ENCODE measurements at places on chromosomes 7 and 10.

- DNase-seq: no peak
- no peaks in the 10 kb centered on the region for H3K27me3 ChIP-seq
- no peaks in the 10 kb centered on the region for H3K36me3 ChIP-seq
- H3K4me3 ChIP-seq: no peak overlapping the region
- no peaks in the 10 kb centered on the region for H3K4me1 ChIP-seq
- H3K27ac ChIP-seq: no peak overlapping the region
These were observed 409.6 kb downstream of the GPAM start for GRCh38 chr10:111773950-111774349.

DNA sequence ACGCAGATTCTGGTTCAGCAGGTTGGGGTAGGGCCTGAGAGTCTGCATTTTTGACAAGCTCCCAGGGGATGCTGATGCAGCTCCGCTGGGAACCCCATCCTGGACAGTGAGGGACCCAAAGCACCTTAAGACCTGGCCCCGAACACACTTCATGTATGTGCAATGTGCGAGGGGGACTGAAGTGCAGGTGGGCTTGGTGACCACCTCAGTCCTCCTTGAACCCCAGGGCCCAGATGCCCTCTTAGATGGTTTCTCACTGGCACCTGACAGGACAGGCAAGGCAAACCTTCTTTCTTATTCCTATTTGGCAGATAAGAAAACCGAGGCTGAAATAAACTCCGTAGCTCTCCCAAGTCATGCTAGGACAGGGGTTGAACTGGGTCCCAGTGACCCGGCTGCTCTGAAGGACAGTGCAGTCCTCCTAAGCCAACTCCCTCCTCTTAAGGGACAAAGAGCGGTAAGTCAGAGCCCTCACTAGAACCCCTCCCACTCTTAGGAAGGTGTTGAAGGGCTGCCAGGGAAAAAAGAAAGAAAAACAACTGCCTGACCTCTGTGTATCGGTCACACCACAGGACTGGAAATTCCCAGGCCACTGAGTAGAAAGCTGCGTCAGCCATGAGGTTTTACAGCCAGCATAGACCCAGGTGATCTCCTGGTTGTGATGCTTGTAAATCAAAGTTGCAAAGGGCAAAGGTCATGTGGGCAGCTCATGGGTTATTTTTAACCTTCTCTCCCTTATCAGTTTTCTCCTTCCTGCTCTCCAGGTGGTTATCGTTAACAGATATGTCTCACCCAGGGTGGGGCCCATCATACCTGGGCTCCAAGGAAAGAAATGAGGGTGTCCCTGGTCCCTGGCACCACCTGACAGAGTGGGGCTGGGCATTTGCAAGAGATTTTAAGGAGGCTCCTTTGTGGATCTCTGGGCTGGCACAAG is 90.9 kb upstream of the SMNDC1 start:
- no peaks in the 10 kb centered on the region for H3K36me3 ChIP-seq
- H3K27ac ChIP-seq: peak overlapping the region; percentile 83
- no peaks in the 10 kb centered on the region for H3K27me3 ChIP-seq
- no peak overlapping the region for H3K4me3 ChIP-seq

GRCh38 chr7:70047891-70048448 is 449.7 kb downstream of the AUTS2 start:
- H3K4me1 ChIP-seq: no peaks in the 10 kb centered on the region
- DNase-seq: no peak
- no peaks in the 10 kb centered on the region for H3K36me3 ChIP-seq
- H3K27ac ChIP-seq: no peak overlapping the region
- no peak overlapping the region for H3K4me3 ChIP-seq

GRCh38 chr7:41694495-41694894 is 8.4 kb downstream of the INHBA start:
- no peak overlapping the region for H3K4me3 ChIP-seq
- H3K27ac ChIP-seq: no peak overlapping the region
- no peak for DNase-seq
- peaks cover 11% of the 10 kb centered on the region for H3K4me1 ChIP-seq
- H3K36me3 ChIP-seq: no peaks in the 10 kb centered on the region
